ENCODE measurements at places on chromosomes 4 and X.

GRCh38 chr4:148270630-148271029 lies 171.6 kb downstream of the NR3C2 start:
- DNase-seq: no peak

GRCh38 chr4:141132709-141133145 lies 542 bp downstream of the RNF150 start:
- DNase-seq: no peak

DNA sequence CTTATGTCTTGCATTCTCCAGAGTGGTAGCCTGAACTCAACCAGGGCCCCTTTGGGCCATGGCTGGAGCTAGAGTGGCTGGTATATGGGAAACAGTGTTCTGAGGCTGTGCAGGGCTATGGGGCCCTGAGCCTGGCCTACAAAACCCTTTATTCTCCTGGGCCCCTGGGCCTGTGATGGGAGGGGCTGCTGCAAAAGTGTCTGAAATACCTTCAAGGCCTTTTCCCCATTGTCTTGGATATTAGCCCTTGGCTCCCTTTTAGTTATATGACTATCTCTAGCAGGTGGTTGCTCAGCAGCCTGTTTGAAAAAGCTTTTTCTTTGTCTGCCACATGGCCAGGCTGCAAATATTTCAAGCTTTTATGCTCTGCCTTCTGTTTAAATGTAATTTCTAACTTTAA lies 22.5 kb downstream of the APOOL start:
- no peak for DNase-seq

- no peak for DNase-seq
Measured at GRCh38 chr4:89551191-89551590, 243.6 kb upstream of the GPRIN3 start.

- DNase-seq: no peak
Measured at GRCh38 chrX:136097871-136098805, 49.2 kb upstream of the FHL1 start.

DNA sequence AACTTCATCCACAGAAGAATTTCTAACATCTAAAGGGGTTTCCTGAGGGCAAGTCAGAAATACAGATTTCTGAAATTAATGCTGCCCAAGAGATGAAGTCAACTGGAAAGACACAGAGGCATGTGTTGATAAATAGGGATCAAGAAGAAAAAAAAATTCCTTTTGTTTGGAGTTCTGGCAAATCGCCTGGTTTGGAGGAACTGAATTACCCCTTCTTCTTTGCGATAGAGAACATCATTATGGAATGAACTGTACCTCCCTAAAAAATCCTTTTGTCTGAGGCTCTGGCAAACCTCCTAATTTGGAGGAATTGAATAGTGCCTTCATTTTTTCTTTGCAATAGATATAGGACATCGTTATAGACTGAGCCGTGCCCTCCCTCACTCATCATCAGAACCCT lies 200.9 kb downstream of the DHRSX start:
- DNase-seq: no peak

- no peak for DNase-seq
Measured at GRCh38 chrX:1902901-1903235, 288.0 kb downstream of the ASMT start.

DNA sequence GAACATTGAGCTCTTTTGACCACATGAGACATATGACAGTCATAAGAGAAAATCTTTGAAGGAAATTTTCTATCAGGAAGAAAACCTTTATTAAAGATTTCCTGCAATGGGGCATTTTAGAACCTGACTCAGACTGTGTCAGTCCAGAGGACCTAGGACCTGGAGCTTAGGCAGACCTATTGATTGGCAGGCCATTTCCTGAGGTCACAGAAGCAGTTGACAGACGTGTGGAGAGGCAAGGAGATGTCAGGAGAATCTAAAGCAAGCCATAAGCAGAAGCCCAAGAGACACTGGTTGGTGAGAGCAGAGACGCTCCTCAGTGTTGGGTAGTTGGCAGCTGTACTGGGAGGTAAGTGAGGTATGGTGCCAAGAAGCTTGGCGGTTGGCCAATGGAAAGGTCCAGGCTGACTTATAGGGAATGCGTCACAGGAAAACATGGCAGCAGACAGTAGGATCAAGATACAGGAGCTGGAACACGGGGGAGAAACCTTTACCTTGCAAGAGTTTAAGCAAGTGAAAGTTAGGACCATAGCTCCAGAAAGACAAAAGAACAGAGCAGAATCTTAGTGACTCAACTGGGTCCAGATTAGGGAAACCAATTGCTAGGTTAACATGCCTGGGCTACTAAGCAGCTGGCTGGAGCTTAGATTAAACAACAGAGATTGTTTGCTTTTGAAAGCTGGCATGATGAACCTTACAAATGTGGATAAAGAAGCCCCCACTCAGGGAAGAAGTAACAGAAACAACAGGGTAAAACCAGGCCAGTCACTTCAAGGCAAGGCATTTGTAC lies 18.6 kb downstream of the PALLD start:
- no peak for DNase-seq

DNA sequence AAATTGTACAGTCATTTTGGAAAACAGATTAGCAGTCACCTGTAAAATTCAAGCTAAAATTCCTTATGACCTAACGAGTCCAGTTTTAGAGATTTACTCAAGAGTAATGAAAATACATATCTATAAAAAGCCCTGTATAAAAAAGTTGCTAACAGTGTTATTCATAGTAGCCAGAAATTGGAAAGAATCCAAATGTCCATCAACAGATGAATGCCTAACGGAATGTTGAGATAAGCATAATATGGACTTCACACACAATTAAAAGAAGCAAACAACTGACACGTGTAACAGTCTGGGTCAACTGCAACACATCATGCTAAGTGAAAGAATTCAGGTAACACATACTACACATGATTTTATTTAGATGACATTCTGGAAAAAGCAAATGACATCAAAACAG lies 584.8 kb upstream of the AGA start:
- no peak for DNase-seq

GRCh38 chrX:12871257-12871656 lies 4.4 kb downstream of the TLR7 start:
- no peak for DNase-seq

- peak; percentile 79 for DNase-seq
Measured at GRCh38 chr4:48963042-48963679, 22.9 kb upstream of the CWH43 start.

GRCh38 chrX:53281321-53281822 lies at the start of gene IQSEC2:
IQSEC2 (minus strand) TSS chrX:53281584.
- DNase-seq: no peak

- peak; percentile 15 for DNase-seq
Measured at GRCh38 chr4:77308843-77309242, 151.8 kb downstream of the CCNG2 start.

DNA sequence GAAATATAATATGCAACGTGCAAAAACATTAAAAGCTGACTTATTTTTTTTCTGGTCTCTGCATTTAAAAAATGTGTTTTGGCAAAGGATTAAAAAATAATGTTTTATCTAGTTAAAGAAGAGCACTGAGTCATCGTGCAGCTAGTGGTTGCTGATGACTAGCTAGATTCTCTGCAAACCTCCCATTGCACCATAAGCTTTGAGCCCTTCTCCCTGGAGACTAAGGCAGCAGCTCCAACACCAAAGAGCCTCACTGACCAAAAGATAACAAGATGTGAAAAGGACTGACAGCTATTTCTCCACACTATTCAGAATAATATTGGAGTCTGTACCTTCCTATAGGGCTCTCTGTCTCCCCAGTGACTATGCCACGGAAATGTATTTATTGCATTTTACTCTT lies 424.3 kb downstream of the SLITRK2 start:
- no peak for DNase-seq

- DNase-seq: no peak
Measured at GRCh38 chrX:122770581-122770980, 413.5 kb upstream of the GRIA3 start.

DNA sequence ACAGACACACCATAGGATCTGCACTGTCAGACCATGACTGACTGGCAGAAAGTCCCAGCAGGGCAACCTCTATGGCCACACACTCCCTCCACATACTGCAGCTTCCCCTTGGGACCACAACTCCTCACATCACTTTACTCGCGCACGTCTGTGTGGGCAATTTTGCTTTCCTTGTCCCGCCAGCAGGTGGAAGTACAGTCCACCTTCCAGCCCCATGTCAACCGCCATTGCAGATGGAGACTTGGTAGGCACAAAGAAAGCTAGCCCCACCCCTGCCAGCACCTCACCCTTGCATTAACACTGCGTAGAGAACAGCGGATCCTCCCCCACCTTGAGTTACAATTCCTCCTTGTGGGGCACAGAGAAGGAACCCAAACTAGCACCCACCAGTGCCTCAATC lies 74.4 kb upstream of the NAP1L2 start:
- DNase-seq: no peak

DNA sequence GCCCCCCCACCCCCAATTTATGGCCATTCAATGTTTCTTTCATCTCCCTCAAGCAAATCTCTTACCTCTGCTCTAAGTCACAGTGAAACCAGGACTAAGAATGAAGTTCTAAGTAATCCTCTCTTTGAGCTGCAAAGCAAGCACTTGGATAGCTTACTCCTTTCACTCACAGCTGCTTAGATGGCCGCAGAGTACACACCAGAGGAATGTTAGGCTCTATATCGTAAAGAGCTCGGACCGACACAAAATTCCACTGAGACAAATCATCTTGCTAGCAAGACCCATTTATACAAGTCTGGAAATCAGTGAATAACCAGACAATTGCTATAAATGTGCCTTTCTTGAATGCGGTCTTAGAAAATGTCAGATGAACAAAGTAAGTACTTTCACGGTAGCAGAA lies 135.0 kb downstream of the IDS start:
- DNase-seq: no peak

GRCh38 chr4:75820676-75821075 lies 81.6 kb downstream of the PPEF2 start:
- no peak for DNase-seq

DNA sequence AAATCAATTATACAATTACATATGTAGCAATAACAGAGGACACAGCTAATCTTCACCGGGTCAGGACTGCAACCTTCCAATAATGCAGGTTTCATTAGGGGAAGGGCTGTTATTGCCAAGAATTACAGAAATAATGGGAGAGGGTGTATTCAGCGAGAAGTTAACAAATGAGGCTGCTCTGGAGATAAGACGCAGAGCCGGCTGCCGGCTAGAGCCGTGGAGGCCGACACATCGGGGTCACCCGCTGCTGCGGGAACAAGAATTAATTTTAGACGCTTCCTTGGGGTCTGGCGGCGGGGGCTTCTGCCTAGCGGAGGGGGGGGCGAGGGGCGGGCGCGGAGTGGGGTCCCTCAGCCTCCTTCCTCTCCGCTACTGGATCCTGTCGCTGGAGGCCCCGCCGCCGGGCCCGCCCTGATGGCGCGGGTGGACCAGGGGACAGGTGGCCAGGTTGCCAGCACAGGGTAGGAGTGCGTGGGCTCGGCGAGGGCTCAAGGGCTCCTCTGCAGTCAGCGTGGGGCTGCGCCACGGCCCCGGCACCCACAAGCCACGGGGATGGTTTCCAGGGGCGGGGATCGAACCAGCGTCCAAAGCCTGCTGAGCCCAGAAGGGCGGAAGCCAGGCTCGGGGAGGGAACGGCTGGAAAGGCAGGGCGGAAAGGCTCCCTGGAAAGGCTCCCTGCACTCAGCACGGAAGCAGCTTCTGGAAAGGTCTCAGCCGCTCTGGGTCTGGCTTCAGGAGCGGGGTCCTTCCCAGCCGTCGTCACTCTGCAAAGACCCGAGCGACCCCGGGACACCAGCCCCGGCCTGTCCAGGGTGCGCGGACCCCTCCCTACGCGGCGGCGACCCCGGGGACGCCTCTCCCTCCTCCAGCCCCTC lies 113.8 kb upstream of the NKX1-1 start:
- no peak for DNase-seq

GRCh38 chr4:168646001-168646768 lies 149.3 kb downstream of the PALLD start:
- no peak for DNase-seq

DNA sequence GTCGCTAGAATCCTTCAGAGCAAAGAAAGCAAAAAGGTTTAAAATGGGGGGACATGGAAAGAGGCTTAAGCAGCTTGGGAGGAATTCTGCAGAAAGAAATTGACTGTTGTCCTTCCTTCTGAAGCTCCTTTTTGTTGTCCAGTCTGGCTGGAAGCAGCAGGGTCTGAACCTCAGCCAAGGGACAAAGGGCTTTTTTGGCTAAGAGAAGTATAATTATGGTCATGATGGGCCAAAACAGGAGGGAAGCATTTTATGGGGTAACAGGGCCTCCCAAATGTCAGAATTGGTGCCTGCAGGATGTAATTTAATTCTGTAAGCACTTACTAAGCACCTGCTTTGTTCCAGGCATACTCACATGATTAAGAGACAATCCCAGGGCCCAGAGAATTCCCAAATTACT lies 74.2 kb upstream of the CPEB2 start:
- no peak for DNase-seq

DNA sequence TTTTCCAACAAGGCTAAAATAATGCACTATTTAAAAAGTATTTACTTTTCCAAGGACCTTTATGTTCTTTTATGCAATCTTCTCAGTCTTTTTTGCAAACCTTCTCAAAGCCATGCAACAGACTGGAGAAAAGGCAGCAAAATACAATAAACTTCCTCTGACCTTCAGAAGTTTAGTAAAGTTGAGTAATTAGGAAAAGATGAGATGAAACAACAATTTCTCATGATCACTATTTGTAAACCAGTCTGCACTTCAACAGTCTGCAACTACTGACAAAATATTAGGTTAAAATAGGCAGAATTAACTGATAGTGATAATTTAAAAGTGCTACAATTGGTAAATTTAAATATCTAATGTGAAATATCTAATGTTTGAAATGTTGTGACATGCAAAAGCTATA lies 884.9 kb upstream of the PCDH10 start:
- DNase-seq: no peak

DNA sequence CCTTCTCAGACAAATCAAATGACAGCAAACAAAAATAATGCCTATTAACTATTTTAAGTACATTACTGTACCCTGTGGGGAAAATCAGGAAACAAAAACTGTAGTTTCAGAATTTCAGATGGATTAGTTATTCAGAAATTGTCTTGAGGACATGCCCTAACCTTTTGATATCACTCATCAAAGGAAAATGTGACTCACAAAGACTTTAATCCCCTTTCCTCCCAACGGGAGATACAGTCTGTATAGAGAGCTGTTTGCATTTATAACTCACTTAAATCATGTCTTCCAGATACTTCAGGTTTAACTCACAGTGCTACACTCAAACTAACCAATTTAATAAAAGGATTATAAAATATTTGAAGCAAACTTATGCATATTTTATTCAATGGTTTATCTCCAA lies 304.0 kb downstream of the MAPK10 start:
- no peak for DNase-seq
